ENCODE measurements at places on chromosomes 5 and 9. TPM values are rescaled to one million over a fixed set of nuclear protein-coding genes. Genes with fewer than 3 reads are reported as not detected.

- no peak overlapping the region for H3K4me3 ChIP-seq
- peaks cover 20% of the 10 kb centered on the region for H3K4me1 ChIP-seq
- no peaks in the 10 kb centered on the region for H3K27me3 ChIP-seq
- no peak overlapping the region for H3K27ac ChIP-seq
These were observed 286.9 kb downstream of the FBXL7 start for GRCh38 chr5:15786884-15787283.

GRCh38 chr5:125483609-125484008 is 737.2 kb upstream of the ZNF608 start:
- no peak overlapping the region for H3K4me3 ChIP-seq
- H3K36me3 ChIP-seq, result no peaks in the 10 kb centered on the region
- no peak for DNase-seq
- H3K4me1 ChIP-seq, result peaks cover 36% of the 10 kb centered on the region
- no peaks in the 10 kb centered on the region for H3K27me3 ChIP-seq

GRCh38 chr5:60494635-60495034 is 205.3 kb downstream of the DEPDC1B start:
- H3K4me1 ChIP-seq, result no peaks in the 10 kb centered on the region
- H3K27me3 ChIP-seq, result no peaks in the 10 kb centered on the region
- no peak overlapping the region for H3K27ac ChIP-seq

DNA sequence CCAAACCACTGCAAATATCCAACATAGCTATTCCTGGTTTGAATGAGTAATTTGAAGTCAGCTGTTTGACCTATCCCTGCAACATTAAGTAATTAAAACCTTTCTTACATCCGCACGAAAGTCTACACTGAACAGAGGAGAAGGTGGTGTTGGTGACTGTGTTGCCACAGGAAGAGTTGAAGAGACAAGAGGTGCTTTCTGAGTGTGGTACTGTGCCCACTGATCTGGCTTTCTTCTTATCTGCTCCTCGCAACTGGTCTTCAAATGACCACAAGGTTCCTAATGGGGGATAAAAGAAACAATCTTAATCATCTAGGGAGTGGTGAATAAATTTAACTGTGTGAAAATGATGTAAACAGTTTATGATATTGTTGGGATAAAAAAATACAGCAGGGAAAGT is 29.4 kb upstream of the PDCL start:
- peaks cover 45% of the 10 kb centered on the region for H3K36me3 ChIP-seq
- no peaks in the 10 kb centered on the region for H3K27me3 ChIP-seq
- H3K4me3 ChIP-seq, result no peak overlapping the region

The S1PR3 gene
- total RNA-seq, result 18.9 TPM

Data from endothelial cell of umbilical vein (primary cell).